ENCODE measurements at places on chromosomes 1 and 21.

GRCh38 chr1:14842361-14842760 is 243.9 kb downstream of the KAZN start:
- no peak for DNase-seq

DNA sequence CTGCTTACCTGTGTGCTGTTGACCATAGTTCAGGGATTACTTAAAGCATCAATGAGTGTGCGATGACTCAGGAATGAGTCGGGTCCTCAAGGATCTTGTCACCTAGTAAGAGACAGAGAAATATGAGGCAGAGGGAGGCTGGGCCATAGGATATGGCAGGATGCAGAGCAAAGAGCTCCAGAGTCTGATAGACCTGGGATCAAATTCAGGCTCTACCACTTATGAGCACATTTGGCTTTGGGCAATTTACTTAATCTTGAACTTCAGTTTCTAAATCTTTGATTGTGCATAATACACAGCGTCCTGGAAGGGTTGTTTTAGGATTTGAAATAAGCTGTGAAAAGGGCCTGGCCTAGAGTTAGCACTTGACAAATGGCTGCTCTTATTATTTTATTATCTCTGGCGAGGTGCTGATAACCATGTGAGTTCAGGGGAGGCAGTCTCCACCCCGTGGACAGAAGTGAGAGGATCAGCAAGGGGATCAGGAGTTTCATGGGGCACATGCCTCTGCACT is 94.5 kb downstream of the ROR1 start:
- no peak for DNase-seq

DNA sequence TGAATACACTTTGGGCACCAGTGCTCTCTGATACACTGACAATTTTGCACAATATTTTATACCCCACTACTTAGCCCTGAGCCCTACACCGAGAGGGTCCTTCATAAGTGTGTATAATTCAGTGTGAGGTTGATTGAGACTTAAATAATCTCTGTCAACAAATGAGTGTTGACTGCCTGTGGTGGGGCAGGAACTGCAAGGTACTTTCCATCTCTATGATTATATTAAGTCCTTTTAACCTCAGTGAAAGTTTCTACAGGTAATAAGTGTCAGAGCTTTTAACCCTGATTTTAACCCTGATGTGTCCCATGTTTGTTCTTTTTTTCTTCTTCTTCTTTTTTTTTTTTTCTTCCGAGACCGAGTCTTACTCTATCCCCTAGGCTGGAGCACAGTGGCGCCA is 5.8 kb downstream of the CASQ1 start:
- no peak for DNase-seq

GRCh38 chr1:29196863-29197589 is 15.3 kb upstream of the SRSF4 start:
- no peak for DNase-seq

- DNase-seq: no peak
Observed at GRCh38 chr21:32186804-32187203, 92.0 kb downstream of the MIS18A start.

- no peak for DNase-seq
Observed at GRCh38 chr1:118907466-118907865, 80.7 kb downstream of the TBX15 start.

- no peak for DNase-seq
Observed at GRCh38 chr1:175920381-175920780, 177.0 kb upstream of the TNR start.

GRCh38 chr1:33997127-33998036 is 133.5 kb downstream of the HMGB4 start:
- DNase-seq: no peak

- DNase-seq: no peak
Observed at GRCh38 chr1:213423605-213424004, 372.6 kb downstream of the RPS6KC1 start.

DNA sequence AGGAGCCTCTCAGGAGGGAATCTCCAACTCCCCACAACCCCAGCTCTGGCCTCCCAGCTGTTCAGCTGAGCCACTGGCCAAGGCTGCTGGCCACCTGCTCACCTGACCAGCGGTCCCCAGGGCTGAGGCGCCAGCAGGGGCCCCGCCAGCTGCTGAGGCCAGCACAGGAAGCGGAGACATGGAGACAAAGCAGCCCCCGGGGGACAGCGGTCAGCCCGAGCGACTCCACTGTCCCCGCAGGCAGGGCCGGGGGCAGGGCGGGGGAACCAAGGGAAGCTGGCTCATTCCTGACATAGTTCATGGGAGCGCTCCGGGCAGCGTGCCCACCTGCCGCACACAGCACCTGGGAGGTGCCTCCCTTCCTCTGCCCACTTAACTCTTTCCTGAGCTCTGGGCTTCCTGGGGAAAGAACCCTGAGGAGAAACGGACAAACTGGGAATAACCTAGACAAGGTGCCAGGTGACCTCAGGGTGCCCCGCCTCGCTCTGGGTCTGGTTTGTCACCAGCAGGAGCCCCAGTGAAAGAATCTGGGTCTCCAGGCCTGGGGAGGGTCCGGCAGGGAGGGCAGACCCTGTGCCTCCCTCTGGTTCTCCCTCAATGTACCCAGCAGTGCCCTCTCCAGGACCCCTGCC is 10.7 kb downstream of the EPHA2 start:
- peak; percentile 94 for DNase-seq

DNA sequence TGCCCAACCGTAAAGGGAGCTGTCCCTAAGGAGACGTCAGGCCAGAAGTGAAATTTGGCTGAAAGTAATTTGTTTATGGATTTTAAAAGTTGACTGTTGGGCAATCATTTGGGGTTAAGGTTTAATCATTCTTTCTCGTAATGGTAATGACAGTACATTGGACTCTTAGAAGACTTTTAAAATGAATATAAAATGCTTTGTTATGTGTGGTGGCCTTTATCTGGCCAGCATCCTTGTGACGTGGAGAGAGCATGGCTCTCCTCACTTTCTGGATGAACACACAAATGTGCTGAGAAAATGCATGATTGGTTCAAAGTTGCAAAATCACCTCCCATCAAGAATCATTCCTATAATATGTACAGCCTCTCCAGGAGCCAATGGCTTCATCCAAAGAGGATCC is 160.2 kb downstream of the DHRS3 start:
- DNase-seq: no peak

- DNase-seq: no peak
Observed at GRCh38 chr1:208044589-208045462, 133.9 kb upstream of the CD34 start.

GRCh38 chr1:74681851-74682250 is 8.3 kb upstream of the ERICH3 start:
- DNase-seq: no peak

DNA sequence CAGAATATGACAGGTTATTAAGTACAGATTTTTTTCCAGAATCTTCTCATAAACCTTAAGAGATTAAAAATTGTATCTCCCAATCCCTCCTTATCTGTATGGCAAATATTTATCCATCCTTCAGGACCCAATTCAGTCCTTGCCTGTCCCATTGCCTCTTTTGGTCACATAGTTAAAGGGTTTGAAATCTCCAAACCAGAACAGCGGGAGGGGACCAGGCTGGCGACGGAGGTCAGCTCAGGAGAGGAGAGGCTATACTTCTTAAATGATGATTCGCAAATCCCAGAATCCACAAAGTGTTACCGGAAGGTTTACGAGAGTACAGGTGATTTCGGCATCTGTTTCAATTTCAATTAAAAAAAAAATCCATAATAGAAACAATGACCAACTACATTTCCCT is 572.7 kb downstream of the SMYD3 start:
- no peak for DNase-seq

- DNase-seq: no peak
Observed at GRCh38 chr1:8091691-8092090, 65.6 kb upstream of the ERRFI1 start.

GRCh38 chr1:184166485-184166884 is 115.0 kb downstream of the TSEN15 start:
- no peak for DNase-seq

DNA sequence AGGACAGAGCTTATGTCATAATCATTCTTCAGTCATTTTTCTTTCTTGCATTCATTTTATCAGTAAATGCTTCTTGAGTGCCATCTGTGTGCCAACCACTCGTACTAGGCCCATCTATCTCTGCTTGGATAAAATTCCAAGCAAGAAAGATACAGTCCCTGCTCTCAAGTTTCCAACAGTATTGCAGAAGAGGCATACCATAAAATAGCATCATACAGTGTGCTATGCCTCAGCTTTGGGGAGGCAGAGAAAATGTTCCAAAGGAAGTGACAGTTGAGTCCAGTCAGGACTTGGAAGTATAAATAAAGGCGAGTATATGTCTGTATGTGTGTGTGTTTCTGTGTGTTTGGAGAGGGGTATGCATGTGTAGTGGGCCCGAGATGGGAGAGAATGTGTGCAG is 113.4 kb upstream of the HOOK1 start:
- no peak for DNase-seq

DNA sequence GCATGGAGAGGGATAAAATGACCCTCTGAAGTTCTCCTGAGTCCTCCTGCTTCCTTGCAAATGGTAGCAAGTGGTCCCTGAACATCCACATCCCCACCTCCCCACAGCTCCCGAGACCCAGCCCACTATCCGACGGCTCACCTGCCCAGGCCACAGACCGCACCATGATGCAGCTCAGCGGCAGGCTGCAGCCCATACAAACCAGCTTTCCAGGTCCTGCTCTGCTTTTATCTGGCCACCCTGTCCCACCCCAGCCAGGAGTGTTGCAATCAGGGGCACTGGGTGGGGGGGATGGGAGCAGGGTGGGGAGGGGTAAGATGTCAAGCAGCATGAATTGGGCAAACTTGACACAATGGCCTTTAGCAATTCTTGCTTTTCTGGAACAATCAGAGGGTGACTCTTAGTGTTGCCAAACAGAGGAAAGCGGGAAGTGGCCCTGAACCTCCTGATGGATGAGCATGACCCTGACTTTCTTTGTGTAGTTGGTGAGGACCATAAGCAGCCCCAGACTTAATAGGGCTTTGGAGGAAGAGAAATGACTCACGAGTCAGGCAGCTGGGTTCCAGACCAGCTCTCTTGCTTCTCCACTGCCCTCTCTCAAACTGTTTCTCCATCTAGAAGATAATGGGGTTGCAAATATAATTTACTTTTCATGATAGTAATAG is at the start of gene CHIT1:
TSS of gene CHIT1 (minus strand) at position 203 of the 665 bp plus-strand sequence. CDS start at position 166, 37 bp downstream.
- DNase-seq: no peak

- no peak for DNase-seq
Observed at GRCh38 chr21:42633858-42634257, 19.6 kb upstream of the PDE9A start.

DNA sequence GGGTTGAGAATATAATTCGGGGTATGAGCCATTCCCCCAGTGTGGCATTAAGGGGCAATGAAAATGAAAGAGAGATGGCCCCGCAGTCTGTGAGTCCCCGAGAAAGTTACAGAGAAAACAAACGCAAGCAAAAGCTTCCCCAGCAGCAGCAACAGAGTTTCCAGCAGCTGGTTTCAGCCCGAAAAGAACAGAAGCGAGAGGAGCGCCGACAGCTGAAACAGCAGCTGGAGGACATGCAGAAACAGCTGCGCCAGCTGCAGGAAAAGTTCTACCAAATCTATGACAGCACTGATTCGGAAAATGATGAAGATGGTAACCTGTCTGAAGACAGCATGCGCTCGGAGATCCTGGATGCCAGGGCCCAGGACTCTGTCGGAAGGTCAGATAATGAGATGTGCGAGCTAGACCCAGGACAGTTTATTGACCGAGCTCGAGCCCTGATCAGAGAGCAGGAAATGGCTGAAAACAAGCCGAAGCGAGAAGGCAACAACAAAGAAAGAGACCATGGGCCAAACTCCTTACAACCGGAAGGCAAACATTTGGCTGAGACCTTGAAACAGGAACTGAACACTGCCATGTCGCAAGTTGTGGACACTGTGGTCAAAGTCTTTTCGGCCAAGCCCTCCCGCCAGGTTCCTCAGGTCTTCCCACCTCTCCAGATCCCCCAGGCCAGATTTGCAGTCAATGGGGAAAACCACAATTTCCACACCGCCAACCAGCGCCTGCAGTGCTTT is 9.4 kb downstream of the PROX1 start:
- no peak for DNase-seq

GRCh38 chr1:150268340-150268704 is 494 bp downstream of the APH1A start:
- DNase-seq: peak; percentile 64

- peak; percentile 18 for DNase-seq
Observed at GRCh38 chr1:55987491-55988249, 591.7 kb downstream of the PLPP3 start.

GRCh38 chr1:6979003-6979613 is 193.9 kb downstream of the CAMTA1 start:
- DNase-seq: no peak

DNA sequence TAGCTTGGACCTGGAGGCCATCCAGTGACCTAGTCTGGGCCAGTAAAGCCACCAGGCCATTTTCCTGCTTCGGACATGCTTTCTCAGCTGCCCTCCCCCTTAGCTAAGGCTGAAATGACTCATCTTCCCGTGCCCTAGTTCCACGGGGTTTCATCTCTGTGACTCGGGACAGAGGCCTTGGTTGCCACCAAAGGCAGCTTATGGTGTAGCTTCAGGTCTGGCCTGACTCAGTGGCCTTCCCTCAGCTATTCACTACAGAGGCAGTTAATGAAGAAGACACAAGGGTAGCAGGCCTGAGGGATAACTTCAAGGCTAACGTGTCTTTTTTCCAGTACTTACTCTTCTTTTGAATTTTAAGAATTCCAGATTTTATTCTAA is 82.4 kb downstream of the PBX1 start:
- no peak for DNase-seq

GRCh38 chr1:224054611-224055010 is 59.3 kb upstream of the FBXO28 start:
- DNase-seq: no peak

- DNase-seq: peak; percentile 76
Observed at GRCh38 chr1:19439464-19440171, 45.7 kb downstream of the CAPZB start.

DNA sequence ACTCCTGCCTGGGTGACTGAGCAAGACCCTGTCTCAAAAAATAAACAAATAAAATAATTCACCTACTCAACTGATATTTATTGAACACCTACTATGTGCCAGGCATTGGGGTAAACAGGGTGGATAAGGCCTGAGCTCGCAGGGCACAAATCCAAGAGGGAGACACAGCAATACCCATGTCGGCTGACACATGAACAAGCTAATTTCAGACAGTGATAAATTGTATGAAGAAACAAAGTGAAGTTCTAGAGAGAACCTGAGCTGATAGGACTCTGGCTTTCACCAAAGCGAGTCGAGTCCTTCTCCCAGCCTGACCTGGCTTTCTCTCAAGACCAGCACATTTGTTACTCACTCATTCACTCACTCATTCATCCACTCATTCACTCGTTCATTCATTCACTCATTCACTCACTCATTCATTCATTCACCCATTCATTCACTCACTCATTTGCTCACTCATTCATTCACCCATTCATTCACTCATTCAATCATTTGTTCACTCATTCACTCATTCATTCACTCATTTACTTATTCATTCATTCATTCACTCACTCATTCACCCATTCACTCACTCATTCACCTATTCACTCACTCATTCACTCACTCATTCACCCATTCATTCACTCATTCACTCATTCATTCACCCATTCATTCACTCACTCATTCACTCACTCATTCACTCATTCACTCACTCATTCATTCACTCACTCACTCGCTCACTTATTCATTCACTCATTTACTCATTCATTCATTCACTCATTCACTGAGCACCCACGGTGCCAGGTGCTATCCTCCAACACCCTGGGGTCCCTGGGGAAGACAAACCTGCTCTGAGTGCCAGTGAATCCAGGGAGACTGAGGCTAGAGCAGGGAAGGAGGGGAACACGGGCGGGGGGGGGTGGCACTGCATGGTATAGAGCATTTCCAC is 37.4 kb upstream of the CASZ1 start:
- no peak for DNase-seq
